ENCODE measurements at places on chromosomes 5 and 9. TPM values are rescaled to one million over a fixed set of nuclear protein-coding genes. Genes with fewer than 3 reads are reported as not detected.

ZNF79 gene
- total RNA-seq = 8.3 TPM

SLC1A3 gene
- 11.3 TPM for total RNA-seq

MARCHF3 gene
- total RNA-seq = 3.0 TPM

LCN2 gene
- total RNA-seq = 6.2 TPM

IFNE gene
- not detected for total RNA-seq

LCP2 gene
- 10.8 TPM for total RNA-seq

KCNV2 gene
- total RNA-seq = not detected

GARIN3 gene
- total RNA-seq = not detected

KIF20A gene
- not detected for total RNA-seq

SLC4A9 gene
- total RNA-seq = not detected

RGS7BP gene
- total RNA-seq = 4.7 TPM

MAST4 gene
- 39.7 TPM for total RNA-seq

GRM6 gene
- not detected for total RNA-seq

CD74 gene
- 537 TPM for total RNA-seq

RNF208 gene
- total RNA-seq = 1.2 TPM

SPATA31A7 gene
- total RNA-seq = not detected

APBA1 gene
- 5.8 TPM for total RNA-seq

BRINP1 gene
- not detected for total RNA-seq

PCDHA11 gene
- total RNA-seq = 0.17 TPM

STK32A gene
- 1.3 TPM for total RNA-seq

TMEM203 gene
- total RNA-seq = 45.8 TPM

CER1 gene
- not detected for total RNA-seq

OR2V2 gene
- total RNA-seq = not detected

FOXI1 gene
- not detected for total RNA-seq

ZNF454 gene
- total RNA-seq = 4.7 TPM

ZBTB34 gene
- 10.4 TPM for total RNA-seq

SV2C gene
- total RNA-seq = 0.42 TPM

CHSY3 gene
- 1.8 TPM for total RNA-seq

PCDHGC4 gene
- total RNA-seq = 3.3 TPM

CDK7 gene
- 21.2 TPM for total RNA-seq

IL11RA gene
- total RNA-seq = 33.0 TPM

STKLD1 gene
- total RNA-seq = 2.1 TPM

TIMD4 gene
- 0.32 TPM for total RNA-seq

ROPN1L gene
- 0.63 TPM for total RNA-seq

CCL19 gene
- total RNA-seq = not detected

MEF2C gene
- 20.8 TPM for total RNA-seq

ARHGEF28 gene
- total RNA-seq = 31.2 TPM

TERT gene
- not detected for total RNA-seq

CCL27 gene
- total RNA-seq = not detected

UBE2R2 gene
- total RNA-seq = 45.1 TPM

HACD4 gene
- 20.3 TPM for total RNA-seq

Measured in esophagus muscularis mucosa (tissue), 4 donors.